ENCODE measurements at places on chromosomes 4 and X.

GRCh38 chr4:168773388-168774195 lies 236.5 kb downstream of the CBR4 start:
- DNase-seq = no peak

- no peak for DNase-seq
Observed at GRCh38 chr4:24862073-24862751, 50.6 kb downstream of the CCDC149 start.

GRCh38 chrX:131985526-131986049 lies 37.5 kb upstream of the STK26 start:
- DNase-seq = no peak

GRCh38 chr4:82898322-82899243 lies 2.0 kb upstream of the THAP9 start:
- DNase-seq = peak; percentile 79

- DNase-seq = no peak
Observed at GRCh38 chr4:39660757-39661156, 22.1 kb upstream of the SMIM14 start.

DNA sequence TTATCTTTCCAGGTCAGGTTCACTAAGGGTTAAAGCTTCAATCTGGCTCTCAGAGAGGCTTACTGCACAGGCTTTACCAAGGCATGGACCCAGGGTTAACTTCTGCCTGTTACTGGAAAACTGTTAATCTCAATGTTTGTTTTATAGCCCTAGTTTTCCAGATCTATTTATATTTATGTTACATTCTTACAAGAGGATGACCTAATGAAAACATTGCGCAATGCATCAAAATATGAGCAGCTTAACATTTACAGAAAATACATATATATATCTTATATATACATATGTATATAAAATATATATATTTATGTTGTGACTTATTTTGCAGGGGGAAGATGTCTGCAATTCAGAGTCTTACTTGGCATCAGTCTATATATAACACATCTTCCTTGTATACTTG lies 112.3 kb downstream of the PCDH19 start:
- no peak for DNase-seq

GRCh38 chrX:40202456-40202855 lies 104.7 kb upstream of the BCOR start:
- DNase-seq = no peak

DNA sequence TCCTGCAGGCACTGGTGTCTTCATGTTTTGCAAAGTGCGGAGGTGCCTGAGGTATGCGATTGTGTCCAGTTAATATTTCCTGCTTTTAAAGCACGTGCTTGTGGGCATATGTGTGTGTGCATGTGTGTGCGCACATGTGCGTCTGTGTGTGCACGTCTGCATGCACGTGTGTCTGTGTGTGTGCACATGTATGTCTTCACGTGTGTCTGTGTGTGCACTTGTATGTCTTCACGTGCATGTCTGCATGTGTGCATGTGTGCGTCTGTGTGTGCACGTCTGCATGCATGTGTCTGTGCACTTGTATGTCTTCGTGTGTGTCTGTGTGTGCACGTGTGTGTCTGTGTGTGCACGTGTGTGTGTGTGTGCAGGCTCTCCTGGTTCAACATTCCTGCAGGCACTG lies 49.5 kb downstream of the SHOX start:
- DNase-seq = no peak

DNA sequence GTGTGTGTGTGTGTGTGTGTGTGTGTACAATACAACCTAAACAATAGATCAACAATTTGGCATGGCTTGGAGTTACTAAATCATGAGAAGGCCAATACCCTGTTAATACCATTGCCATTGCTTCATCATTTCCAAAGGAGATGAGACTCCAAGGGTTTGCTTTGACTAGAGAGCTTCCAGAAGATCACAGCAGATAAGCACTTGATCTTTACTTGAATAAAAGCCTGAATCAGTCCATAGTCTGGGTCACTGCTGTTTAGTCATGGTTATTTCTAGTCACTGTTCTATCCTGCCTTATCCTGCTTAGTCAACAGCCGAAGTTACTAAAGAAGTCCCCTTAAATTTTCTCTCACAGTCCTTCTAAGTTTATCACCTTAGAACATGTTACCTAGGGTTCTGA lies 58.2 kb downstream of the RAB40AL start:
- DNase-seq = no peak

- peak; percentile 28 for DNase-seq
Observed at GRCh38 chr4:123480706-123481418, 84.3 kb downstream of the SPRY1 start.

- peak; percentile 21 for DNase-seq
Observed at GRCh38 chr4:106851726-106852125, 184.4 kb downstream of the DKK2 start.

GRCh38 chrX:54641530-54641929 lies 111.5 kb downstream of the GNL3L start:
- no peak for DNase-seq

DNA sequence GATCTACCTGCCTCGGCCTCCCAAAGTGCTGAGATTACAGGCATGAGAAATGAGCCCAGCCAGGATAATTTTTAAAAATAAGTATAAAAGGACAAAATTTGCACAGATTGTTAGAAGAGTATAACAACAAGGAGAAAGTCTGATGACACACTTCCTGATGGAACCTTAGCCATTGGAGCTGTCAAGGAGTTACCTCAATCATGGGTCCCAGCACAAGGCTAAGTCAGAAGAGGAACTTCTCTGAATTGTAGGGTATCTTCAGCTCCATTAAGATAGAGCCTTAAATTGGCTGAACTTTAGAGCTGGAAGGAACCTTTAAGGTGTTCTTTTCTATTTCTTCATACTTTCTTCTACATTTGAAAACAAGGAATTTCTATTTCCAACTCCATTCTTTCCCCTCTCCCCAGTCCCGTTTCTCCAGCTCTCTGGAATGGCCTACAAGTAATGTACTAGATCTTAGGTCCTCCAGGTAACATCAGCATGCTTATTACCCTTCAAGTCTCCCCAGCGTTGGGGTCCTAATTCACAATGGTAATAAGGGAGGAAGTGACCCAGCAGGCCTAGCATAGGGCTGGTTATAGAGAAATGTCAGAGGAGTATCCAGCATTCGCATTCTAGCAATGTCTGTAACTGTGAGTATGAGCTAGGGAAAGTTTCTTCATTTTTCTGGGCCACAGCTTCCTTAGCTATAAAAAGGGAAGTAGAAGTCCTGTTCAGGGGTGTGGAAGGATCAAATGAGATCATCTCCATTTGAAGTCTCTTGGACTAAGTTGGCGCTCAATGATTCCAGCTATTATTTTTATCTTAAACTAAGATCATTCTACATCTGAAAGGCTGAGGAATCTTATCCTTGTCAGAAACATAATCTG lies 18.5 kb upstream of the RBPJ start:
- DNase-seq = no peak

Data from fibroblast of skin of left biceps (primary cell).